Fibroblast of lung (primary cell): ENCODE measurements at places on chromosomes 7 and 10. TPM values are rescaled to one million over a fixed set of nuclear protein-coding genes. Genes with fewer than 3 reads are reported as not detected.
A peak's percentile ranks its signal among the peaks of the same experiment; 100 is the strongest.

SEMA3D gene
- 4.6 and 12.1 TPM in 2 replicates for total RNA-seq

PRF1 gene
- total RNA-seq: not detected in 2 replicates

POM121L12 gene
- total RNA-seq: not detected in 2 replicates

SP8 gene
- total RNA-seq: not detected in 2 replicates

HYAL4 gene
- not detected in 2 replicates for total RNA-seq

STEAP4 gene
- total RNA-seq: 0.26 and 0.99 TPM in 2 replicates

FGF8 gene
- not detected in 2 replicates for total RNA-seq

GBX1 gene
- total RNA-seq: not detected in 2 replicates

NEUROG3 gene
- not detected in 2 replicates for total RNA-seq

SLC25A40 gene
- 4.1 and 6.3 TPM in 2 replicates for total RNA-seq

GRCh38 chr7:36301914-36302771 lies 87.5 kb upstream of the ANLN start:
- H3K4me1 ChIP-seq: peaks cover 19% of the 10 kb centered on the region
- no peak overlapping the region for H3K4me3 ChIP-seq
- H3K27me3 ChIP-seq: peaks cover 2% of the 10 kb centered on the region
- no peak overlapping the region for H3K27ac ChIP-seq
- no peaks in the 10 kb centered on the region for H3K36me3 ChIP-seq
- DNase-seq: no peak

DNA sequence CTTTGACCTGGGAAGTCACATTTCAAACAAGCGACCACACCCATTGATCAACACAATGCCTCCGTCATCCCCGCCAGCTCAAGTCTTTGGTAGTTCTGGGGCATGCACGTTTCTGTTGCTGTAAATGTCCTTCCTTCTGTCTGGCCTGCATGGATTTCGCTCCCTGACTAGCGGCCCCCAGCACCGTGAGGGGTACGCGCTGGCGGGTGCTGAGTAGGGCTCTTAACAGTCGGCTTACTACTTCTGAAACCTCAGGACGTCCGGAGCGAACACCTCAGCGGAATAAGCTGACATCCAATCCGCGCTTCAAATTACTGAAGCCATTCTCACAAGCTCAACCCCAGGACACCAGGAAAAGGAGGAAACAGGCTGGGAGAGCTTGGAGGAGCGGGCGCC lies 505 bp downstream of the NUDCD3 start:
- no peaks in the 10 kb centered on the region for H3K4me1 ChIP-seq
- peak; percentile 39 for DNase-seq
- peak overlapping the region; percentile 90 for H3K27ac ChIP-seq
- H3K4me3 ChIP-seq: peak overlapping the region; percentile 78
- peaks cover 3% of the 10 kb centered on the region for H3K36me3 ChIP-seq

DNA sequence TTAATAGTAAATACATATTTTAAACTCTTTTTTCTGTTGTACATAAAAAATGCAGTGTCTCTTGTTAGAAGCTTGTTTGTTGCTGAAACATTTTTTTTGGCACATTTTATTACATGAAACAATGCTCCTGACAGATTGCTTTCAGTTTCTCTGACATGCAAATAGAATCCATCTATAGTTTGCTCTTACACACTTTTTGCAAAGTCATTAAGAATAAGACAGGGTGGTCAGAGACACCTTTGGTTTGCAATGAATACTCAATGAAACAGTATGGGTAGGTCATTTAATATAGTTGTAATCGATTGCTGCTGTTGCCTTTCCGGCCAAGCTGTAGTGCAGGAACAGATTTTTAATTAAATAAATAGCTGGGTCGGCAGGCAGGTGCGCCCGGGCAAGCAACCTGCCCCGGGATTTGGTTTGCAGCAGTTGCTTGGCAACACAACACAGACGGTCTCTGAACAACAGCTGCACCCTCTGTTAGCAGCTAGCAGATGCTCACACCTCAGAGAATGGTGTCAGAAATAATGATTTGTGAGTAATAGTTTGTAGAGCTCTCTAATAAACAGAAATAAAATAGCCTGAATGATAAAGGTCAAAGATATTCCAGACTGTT lies 115.7 kb upstream of the CACNA2D1 start:
- no peaks in the 10 kb centered on the region for H3K36me3 ChIP-seq
- peak; percentile 20 for DNase-seq
- no peaks in the 10 kb centered on the region for H3K27me3 ChIP-seq
- no peak overlapping the region for H3K27ac ChIP-seq
- peak overlapping the region; percentile 1 for H3K4me3 ChIP-seq
- no peaks in the 10 kb centered on the region for H3K4me1 ChIP-seq

- no peaks in the 10 kb centered on the region for H3K27me3 ChIP-seq
- no peaks in the 10 kb centered on the region for H3K36me3 ChIP-seq
- H3K4me1 ChIP-seq: peaks cover 2% of the 10 kb centered on the region
- no peak overlapping the region for H3K27ac ChIP-seq
- no peak for DNase-seq
Observed at GRCh38 chr7:148815612-148816011, 68.5 kb downstream of the EZH2 start.

GRCh38 chr10:44897049-44897448 lies 14.1 kb upstream of the TMEM72 start:
- H3K27ac ChIP-seq: no peak overlapping the region
- H3K36me3 ChIP-seq: no peaks in the 10 kb centered on the region
- H3K4me1 ChIP-seq: no peaks in the 10 kb centered on the region

DNA sequence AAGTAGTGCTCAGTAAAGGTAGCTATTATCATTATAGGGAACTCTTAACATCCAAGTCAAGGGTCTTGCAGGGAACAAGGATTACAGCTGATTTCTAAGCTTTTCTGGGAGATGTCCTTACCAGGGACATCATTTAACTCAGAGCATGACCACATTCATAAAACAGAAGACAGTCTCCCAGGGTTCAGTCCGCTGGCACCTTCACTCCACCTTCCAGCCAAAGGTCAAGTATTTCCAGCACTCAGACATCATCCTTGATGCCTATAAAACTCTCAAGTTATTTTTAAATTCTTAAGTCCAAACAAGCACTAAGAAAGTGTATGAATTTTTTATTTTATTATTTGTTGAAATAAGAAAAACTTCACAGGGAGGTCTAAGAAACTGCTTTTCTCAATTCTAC lies 119.7 kb upstream of the KMT2E start:
- H3K36me3 ChIP-seq: no peaks in the 10 kb centered on the region
- no peak for DNase-seq
- no peak overlapping the region for H3K27ac ChIP-seq
- no peak overlapping the region for H3K4me3 ChIP-seq
- peaks cover 4% of the 10 kb centered on the region for H3K27me3 ChIP-seq
- no peaks in the 10 kb centered on the region for H3K4me1 ChIP-seq

DNA sequence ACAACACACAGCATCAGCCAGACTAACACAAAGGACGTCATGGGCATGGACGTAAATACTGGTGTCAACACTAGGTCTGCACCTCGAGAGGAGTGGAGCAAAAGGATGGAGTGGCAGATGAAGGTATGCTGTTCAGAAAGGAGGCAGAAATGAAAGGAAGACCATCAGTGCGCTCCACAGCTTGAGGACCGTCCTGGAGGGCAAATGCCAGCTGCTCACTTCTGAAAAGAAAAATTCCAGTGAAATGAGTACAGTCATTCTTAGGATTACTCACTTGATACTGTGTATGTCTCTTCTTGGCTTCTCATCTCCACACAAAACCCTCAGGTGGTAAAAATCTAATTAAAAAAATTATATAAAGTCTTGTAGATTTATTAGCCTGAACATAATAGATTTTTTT lies 44.8 kb downstream of the EGFR start:
- H3K36me3 ChIP-seq: peaks cover 2% of the 10 kb centered on the region
- H3K27me3 ChIP-seq: no peaks in the 10 kb centered on the region
- peak overlapping the region; percentile 90 for H3K27ac ChIP-seq
- DNase-seq: peak; percentile 37

DNA sequence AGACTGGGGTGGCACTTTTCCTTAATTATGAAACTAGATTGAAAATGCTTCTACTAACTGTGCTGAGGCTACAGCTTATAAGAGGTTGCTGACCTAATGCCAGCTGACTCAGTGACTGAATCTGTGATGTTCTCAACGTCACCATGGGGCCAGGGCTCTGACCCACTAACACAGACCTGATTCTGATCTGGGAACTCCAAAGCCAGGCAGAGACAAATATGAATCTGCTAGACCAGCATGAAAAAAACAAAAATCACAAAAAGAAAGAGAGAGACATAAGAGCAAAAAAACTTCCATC lies 16.1 kb downstream of the USP6NL start:
- H3K27ac ChIP-seq: no peak overlapping the region
- no peaks in the 10 kb centered on the region for H3K27me3 ChIP-seq
- H3K4me1 ChIP-seq: no peaks in the 10 kb centered on the region
- DNase-seq: peak; percentile 64

DNA sequence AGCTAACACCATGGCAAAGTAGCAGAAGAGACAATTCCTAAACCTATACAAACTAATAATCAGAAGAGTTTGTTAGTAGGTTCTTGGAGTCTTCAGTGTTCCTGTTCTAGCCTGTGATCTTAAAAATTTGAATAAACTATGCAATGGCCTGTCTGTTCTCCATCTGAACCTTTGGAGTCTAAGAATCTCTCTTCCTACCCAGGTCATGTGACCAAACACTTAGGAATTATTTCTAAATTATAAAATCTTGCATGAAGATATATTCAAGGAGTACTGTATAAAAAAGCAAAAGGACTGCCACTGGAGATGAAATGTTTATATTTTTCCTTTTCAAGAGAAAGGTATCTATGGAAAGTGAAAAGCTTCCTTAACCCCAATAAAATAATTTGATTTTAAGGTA lies 2.4 kb downstream of the MKI67 start:
- no peak for DNase-seq
- H3K27ac ChIP-seq: no peak overlapping the region
- no peaks in the 10 kb centered on the region for H3K36me3 ChIP-seq

- no peaks in the 10 kb centered on the region for H3K27me3 ChIP-seq
- DNase-seq: peak; percentile 18
- no peaks in the 10 kb centered on the region for H3K4me1 ChIP-seq
- no peak overlapping the region for H3K4me3 ChIP-seq
- H3K27ac ChIP-seq: no peak overlapping the region
- no peaks in the 10 kb centered on the region for H3K36me3 ChIP-seq
Observed at GRCh38 chr7:124652237-124652636, 113.4 kb downstream of the GPR37 start.

- H3K27ac ChIP-seq: no peak overlapping the region
- H3K36me3 ChIP-seq: no peaks in the 10 kb centered on the region
- no peaks in the 10 kb centered on the region for H3K27me3 ChIP-seq
- H3K4me1 ChIP-seq: peaks cover 12% of the 10 kb centered on the region
- peak; percentile 33 for DNase-seq
- no peak overlapping the region for H3K4me3 ChIP-seq
Observed at GRCh38 chr10:71623098-71623985, 96.2 kb downstream of the C10orf105 start.

- no peaks in the 10 kb centered on the region for H3K4me1 ChIP-seq
- H3K27me3 ChIP-seq: no peaks in the 10 kb centered on the region
- no peak overlapping the region for H3K4me3 ChIP-seq
- no peak for DNase-seq
- H3K27ac ChIP-seq: no peak overlapping the region
- no peaks in the 10 kb centered on the region for H3K36me3 ChIP-seq
Observed at GRCh38 chr7:49812534-49812933, 39.1 kb downstream of the VWC2 start.

- H3K27me3 ChIP-seq: no peaks in the 10 kb centered on the region
- H3K36me3 ChIP-seq: no peaks in the 10 kb centered on the region
- H3K4me1 ChIP-seq: peaks cover 30% of the 10 kb centered on the region
- peak overlapping the region; percentile 83 for H3K4me3 ChIP-seq
Observed at GRCh38 chr7:140640060-140640637, 464 bp downstream of the DENND2A start.

DNA sequence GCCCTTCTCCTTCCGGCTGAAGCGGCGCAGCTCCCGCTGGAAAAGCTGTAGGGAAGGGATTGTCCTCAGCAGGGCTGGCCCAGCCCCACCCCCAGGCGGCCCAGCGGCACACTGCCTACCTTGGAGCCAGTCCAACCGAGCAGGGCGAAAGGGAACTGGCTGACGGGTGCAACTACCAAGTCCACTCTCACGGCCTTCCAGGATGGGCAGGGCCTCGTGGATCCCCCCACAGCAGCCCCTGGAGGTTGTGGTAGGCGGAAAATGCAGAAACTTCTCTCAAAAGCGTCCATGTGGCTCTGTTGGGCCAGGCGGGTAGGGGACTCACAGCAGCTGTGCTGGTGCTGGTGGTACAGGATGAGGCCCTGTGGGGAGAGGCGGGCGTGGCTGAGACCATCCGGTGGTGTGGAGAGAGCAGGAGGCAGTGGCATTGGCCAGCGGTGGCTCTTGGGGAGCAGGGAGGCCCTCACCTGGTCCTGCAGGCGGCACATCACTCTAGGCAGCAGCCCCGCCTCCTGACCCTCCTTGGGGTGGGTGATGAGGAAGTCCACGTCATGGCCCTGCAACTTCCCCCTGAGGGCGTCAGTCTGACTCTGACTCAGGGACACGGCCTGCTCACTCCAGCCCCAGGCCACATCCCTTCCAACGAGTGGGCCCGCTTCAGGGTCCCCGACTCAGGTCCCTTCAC lies 8.4 kb upstream of the PGAM2 start:
- no peak overlapping the region for H3K4me3 ChIP-seq
- H3K4me1 ChIP-seq: peaks cover 2% of the 10 kb centered on the region
- H3K36me3 ChIP-seq: peaks cover 15% of the 10 kb centered on the region
- no peaks in the 10 kb centered on the region for H3K27me3 ChIP-seq
- peak overlapping the region; percentile 23 for H3K27ac ChIP-seq
- DNase-seq: peak; percentile 77

- no peaks in the 10 kb centered on the region for H3K36me3 ChIP-seq
- H3K27me3 ChIP-seq: no peaks in the 10 kb centered on the region
- DNase-seq: no peak
Observed at GRCh38 chr7:119712886-119713462, 560.0 kb upstream of the KCND2 start.

DNA sequence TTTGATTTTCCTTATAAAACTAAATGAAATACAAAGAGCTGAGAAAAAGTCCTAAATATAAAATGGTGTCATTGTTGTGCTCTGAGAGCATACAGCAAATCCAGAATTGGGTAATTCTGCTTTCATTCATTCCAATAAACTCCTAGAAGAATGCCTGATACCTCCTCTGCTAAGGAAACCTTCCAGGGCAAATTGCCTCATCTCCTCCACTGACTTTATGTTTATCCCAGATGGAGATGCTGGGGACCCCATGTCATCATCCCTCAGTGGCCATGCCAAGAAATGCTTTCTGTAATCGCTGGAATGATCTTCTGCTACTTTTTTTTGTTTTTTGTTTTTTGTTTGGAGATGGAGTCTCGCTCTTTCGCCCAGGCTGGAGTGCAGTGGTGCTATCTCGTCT lies 119.3 kb upstream of the PRKCQ start:
- DNase-seq: peak; percentile 47
- no peak overlapping the region for H3K4me3 ChIP-seq
- no peak overlapping the region for H3K27ac ChIP-seq
- peaks cover 5% of the 10 kb centered on the region for H3K4me1 ChIP-seq
- H3K27me3 ChIP-seq: no peaks in the 10 kb centered on the region
